Bone marrow (tissue), 2 donors: ENCODE measurements at places on chromosomes 2 and 18.

DNA sequence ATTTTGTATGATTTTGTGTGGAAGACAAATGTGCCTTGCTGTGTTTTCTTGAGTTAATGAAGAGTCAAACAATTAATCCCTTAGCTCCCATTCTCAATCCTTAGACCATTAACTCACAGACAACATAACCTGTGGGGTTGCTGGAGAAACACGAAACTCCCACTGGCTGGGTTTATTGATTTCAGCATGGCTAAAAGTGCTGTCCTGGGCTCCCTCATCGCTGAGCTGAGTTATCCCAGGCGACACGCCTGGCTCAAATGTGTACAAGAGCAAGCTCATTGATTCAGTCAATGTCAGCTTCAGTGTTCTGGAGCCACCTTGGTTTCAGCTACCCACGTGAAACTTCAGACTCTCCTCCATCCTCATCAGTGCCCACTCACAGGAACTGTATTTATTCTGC lies 896.1 kb downstream of the CNTNAP5 start:
- DNase-seq, result no peak

DNA sequence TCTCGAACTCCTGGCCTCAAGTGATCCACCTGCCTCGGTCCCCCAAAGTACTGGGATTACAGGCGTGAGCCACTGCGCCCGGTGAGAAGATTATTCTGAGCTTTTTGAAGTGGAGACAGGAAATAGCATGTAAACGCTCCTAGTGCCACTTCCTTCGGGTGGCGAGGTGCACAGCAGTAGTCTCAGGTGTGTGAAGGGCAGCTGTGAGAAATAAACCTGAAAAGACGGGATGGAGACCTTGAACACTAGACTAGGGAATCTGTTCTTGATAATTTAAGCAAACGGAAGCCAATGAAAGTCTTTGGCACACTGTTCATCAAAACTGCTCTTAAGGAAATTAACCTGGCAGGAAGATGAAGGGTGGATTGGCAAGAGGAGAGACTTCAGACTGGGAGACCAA lies 439 bp upstream of the PLEKHH2 start:
- no peak for DNase-seq

GRCh38 chr2:157176602-157177001 lies 80.9 kb upstream of the GALNT5 start:
- DNase-seq, result no peak

- DNase-seq, result no peak
Measured at GRCh38 chr2:132825601-132826000, 155.6 kb upstream of the LYPD1 start.

DNA sequence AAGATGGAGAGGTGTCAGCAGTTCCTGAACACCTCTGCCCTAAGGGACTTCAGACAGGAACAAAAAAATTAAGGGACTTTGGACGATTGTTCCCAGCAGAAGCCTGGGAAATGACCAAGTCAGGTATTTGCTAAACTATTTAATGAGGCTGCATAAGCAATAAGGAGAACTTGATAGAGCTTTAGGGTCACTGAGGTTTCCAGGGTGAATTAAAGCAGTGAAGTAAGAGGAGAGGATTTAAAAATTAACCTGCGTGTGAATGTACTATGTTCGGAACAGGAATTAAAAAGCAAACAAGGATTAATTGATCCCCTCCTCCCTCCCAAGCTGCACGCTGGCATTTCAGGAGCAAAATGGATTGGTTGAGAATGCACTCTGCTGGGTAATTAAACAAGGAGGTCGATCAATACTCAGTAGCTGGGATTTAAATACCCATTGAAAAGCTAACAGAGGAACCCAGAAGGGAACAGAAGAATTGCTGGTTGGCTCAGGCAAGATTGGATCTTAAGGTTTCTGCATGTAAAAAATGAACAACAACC lies 157.2 kb downstream of the RNF152 start:
- DNase-seq, result no peak

DNA sequence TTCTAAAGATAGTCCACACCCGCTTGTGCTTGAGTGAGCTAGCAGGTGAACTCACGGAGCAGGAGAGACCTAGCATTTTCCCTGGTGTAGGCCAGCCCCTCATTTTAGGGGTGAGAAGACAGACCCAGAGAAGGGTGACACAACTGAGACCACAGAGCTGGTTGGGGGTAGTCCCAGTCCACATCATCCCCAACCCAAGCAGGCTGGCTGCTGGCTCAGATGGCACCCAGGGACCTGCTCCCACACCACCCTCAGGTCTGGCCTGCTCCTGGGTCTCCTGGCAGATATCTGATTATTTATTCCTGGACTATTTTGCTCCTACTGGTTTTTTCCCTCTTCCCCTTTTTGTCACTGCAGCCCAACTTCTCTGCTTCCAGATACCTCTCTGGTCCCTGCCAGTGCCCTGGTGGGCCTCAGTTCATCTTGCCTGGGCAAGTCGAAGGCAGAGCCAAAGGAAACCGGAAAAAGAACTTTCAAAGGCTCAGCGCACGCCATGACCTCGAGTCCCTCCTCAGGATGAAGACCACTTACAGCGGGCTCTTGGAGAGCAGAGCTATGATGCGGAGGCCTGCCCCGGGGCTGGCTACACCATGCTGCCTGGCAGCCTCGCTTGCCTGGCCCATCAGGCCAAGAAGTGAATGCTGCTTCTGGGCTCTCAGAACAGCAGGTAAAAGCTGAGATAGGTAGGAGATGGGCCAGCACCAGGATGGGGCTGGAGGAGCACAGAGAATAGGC lies 72.7 kb downstream of the POLR1A start:
- DNase-seq, result no peak

DNA sequence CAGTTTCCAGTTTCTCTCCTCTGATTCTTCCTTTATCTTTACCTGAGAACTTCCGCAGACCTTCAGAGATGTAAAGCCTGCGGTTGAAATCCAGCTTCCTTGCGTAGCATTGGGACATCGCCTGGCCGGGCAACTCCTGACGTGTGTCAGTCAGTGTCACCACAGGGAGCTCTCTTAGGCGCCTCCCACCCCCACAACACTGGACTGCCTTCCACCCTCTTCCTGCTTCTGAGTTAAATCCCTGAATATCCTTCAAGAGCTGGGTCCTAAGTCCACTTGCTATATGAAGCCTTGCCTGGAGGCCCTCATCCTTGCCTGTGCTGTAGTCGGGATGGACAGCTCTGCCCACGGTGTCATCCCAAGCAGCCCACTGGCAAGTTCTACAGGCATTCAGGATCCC lies 179.4 kb downstream of the SEPTIN10 start:
- no peak for DNase-seq

GRCh38 chr2:53569957-53570727 lies 197.5 kb upstream of the CHAC2 start:
- DNase-seq, result no peak

DNA sequence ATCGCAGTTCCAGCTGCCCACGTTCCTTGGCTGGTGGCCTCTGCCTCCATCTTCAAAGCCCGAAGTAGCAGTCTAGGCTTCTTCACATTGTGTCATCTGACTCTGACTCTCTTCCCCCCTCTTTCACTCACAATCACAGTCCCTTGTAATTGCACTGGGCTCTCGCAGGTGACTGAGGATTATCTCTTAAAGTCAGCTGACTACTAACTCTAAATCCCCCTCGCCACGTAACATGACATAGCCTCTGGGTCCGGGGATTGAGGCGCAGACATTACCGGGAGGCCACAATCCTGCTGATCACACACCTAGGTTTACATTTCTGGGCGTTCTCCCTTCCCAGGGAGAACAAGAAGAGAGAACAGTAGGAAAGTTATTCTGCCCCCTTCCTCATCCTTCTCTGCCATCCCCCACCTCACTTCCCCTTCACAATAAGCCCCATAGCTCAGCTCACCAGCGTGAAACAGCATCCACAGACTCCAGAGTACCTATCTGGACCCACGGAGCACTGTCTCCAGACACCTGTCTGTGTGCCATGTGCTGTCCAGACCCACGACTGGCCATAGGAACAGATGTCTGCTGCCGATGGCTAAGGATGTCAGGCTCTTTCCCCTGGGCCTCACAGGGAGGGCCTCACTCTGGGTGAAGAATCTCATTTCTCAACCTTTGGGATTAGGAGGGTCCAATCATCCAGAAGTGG lies 64.3 kb upstream of the FZD7 start:
- no peak for DNase-seq

- DNase-seq, result no peak
Measured at GRCh38 chr18:78742218-78742745, 237.3 kb upstream of the SALL3 start.

DNA sequence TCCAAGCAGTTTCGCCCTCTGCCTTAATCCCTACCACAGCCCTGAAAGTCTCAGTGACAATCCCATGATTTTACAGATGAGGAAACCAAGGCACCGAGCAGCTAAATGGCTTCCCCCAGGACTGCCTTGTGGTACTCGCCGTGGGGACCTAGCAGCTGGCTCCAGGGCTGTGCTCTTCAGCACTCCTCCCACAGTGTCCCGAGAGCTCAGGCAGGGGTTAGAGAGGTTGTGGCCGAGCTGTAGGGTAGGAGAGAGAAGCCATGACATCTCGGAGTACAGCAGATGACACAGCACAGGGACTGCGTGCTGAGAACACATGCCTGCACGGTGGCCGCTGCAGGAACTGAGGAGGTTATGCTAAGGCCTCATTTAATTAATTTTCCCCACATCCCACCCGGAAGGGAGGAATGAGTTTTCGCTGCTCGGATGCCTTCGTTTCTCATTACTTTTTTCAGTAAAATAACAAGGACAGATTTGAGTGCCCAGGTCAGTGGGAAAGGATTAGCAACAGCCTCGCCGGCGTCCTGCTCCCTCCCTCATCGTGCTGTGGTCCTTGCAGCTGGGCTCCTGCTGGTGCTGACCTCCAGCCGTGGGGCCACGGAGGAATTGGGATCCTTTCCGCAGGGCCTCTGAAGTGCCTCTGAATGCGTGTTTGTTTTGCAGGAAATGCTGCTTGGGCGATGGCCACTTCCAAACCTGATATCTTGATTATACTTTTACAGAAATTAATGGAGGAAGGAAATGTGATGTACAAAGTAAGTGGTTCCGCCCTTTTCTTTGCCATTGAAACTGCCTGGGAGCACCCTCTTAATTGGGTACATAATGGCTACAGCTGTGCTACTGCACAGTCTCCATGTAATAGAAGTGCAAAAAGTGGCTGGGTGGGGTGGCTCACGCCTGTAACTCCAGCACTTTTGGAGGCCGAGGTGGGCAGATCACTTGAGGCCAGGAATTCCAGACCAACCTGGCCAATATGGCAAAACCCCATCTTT lies 61.2 kb downstream of the WDSUB1 start:
- no peak for DNase-seq

- no peak for DNase-seq
Measured at GRCh38 chr2:85838641-85839040, 50.1 kb downstream of the ST3GAL5 start.

DNA sequence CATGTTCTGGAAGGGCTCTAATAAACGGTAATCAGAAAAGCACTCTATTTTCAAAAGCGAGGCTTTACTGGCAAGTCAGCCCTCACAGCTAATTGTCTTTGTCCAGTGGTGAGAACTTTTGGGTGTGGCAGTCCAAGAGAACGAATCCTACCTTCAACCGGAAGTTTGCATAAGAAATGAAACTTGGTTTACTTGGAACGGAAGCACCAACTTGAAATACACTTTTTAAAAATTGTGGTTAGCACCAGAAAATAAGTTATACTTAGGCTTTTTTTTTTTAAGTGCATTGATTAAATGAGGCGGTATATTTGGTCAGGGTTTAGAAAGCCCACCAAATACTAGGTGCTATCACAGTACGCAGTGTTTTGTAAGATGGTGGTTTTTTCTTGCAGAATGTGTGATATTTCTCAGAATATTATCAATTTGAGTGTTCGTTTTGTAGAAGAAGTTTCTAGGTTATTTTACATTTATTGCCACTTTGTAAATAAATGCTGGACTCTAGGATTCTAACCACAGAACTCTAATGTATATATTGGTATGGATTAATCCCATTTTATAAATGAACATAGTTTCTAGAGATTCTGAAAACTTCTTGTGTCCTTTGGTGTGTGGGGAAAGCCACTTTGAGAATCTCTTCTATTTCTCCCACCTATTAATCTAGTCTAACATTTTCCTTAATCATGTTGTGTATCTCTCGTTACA lies 1.2 kb downstream of the MYL12A start:
- no peak for DNase-seq

DNA sequence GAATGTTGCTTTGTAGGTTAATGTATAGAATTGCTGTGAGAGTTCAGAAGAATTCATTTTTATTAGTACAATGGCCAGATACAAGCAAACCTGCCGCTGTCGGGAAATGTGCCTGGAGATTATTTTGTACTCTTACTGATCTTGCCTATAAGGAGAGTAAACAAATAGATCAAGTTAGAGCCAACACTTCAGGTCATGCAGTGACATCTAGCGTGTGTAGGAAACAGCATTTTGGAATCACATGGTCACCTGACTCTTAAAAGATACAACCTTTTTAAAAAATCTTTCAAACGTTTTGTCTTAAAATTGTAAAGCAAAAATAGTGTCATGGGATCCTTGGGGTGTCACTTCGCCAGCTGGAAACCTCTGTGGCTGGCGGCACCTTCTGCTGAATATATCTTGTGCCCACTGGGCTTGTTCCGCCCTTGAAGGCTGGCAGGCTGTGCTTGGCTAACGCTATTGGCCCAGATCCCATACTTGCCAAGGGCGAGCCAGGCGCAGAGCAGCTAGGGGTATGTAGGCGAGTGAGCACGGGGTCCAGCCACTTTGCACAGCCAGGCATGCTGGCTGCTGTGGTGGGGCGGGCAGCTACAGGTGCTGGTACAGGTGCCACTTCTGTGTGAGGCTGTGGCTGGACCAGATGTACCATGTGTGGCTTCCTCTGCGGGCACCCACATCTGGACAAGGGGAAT lies 19.5 kb upstream of the RPRM start:
- DNase-seq, result no peak

DNA sequence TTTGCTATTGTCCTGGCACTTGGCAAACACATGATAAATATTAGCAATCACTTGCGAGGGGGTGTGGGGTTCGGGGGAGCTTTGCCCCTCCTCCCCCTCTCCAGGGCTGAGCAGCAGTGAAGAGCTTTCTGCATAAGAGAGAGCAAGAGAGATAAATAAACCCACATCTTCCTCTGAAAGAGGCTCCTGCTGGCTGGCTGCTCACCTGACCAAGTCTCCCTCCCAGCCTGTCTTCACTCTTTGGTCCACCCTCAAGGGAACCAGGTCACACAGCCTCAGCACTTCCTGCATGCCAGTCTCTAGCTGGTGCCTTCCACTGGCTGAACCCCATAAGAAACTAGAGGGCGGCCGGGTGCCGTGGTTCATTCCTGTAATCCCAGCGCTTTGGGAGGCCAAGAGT lies 18.5 kb upstream of the YWHAQ start:
- no peak for DNase-seq

GRCh38 chr2:105517814-105518705 lies 119.2 kb upstream of the FHL2 start:
- no peak for DNase-seq

DNA sequence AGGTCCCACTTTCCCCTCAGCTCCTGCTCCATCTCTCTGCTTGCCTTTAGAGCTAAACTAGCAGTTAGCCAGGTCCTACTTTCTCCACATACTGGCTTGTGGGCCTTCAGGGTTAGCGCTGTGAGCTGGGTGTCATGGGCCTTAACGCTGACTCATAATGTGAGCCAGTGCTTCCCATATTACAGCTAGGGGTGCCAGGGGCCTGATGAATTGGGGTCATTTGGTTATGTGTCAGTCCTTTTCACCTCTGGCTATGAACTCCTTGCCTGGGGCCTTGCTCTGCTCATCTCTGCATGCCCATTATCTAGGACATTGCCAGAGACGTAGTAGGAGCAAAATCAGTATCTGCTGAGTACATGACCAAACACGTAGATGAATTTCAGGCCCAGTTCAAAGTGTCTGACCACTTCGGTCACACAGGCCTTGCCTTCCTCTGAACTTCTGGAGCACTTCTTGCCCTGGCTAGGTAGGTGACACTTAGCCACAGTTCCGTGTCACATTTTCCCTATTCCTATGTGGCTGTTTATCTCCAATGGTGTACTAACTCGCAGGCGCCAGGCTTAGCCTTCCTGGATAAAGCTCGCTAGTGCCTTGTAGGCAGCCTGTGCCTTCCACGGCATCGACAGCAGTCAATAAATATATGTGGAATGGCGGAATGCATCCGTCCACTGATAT lies 103.2 kb upstream of the SIX3 start:
- DNase-seq, result no peak
